ENCODE measurements at places on chromosomes 13 and 19.

GRCh38 chr19:20325151-20325550 is 158.1 kb downstream of the ZNF486 start:
- no peak for DNase-seq

- DNase-seq, result no peak
Observed at GRCh38 chr13:74056801-74057542, 77.2 kb downstream of the KLF12 start.

GRCh38 chr19:40633207-40633606 is 32.0 kb downstream of the LTBP4 start:
- peak; percentile 26 for DNase-seq

- no peak for DNase-seq
Observed at GRCh38 chr19:27843861-27844260, 1369.1 kb downstream of the UQCRFS1 start.

DNA sequence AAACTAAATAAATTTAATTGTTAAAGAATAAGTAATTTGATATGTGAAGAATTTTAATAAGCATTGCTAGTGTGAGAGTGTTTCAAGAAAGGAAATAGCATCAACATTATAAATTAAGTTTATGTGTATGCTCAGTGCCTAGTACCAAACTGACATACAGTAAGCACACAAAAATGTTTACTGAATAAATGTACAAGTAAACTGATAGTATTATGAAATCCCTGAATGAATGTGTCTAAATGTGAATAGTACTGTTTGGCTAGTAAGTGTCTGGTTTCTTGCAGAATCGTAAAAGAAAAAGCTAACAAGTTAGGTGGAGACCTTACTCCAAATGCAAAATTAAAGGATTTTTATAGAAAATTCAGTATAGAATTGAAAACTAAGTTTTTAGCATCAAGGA is 233.6 kb downstream of the PCDH9 start:
- no peak for DNase-seq

GRCh38 chr19:10548746-10549276 is 5.1 kb downstream of the ATG4D start:
- no peak for DNase-seq
